T-helper 1 cell treated with Interleukin-12 subunit alpha and Interleukin-12 subunit beta and Interleukin-4 antibody, amounts not matched to agents 30 ng/mL and 1 ng/mL, for 36 hours (primary cell): ENCODE measurements at places on chromosomes 1 and 21. TPM values are rescaled to one million over a fixed set of nuclear protein-coding genes. Genes with fewer than 3 reads are reported as not detected.

The C1QC gene
- total RNA-seq = not detected in 2 replicates

The FMO4 gene
- 0.85 and 1.3 TPM in 2 replicates for total RNA-seq

The AADACL4 gene
- total RNA-seq = not detected in 2 replicates

The ATP6V1G3 gene
- not detected in 2 replicates for total RNA-seq

The BCL2L15 gene
- 4.4 and 5.5 TPM in 2 replicates for total RNA-seq
